ENCODE measurements at places on chromosomes 13 and 19.

- no peak for DNase-seq
Measured at GRCh38 chr13:46378411-46378810, 8.6 kb downstream of the RUBCNL start.

GRCh38 chr13:74325106-74325505, 190.9 kb upstream of the KLF12 start:
- peak; percentile 1 for DNase-seq

DNA sequence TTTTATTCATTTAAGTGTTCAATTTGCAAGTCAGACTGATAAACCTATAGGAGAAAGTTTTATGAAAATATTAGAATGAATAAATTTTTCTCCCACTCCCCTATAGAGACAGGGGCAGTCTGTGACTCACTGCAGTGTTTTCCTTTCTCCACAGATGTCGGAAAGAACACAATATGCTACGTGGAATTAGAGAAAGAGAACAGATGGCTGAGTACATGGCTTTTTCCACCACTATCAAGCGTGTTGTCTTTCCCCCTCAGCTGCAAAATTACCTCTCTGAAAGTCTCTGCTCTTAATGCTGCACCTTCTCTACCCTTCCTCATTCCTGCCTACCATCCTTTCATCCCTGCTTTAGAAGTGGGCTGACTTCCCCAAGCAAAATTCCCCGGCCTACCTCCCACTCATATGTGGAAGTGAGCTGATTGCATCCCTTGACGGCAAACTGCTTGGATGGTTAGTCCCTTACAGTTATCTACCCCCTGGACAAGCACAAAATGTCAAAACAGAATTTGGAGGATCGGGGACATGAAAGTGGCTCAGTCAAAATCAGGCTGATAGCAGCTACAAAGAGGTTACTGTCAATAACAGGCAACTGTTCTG, 30.0 kb downstream of the FLT1 start:
- no peak for DNase-seq

DNA sequence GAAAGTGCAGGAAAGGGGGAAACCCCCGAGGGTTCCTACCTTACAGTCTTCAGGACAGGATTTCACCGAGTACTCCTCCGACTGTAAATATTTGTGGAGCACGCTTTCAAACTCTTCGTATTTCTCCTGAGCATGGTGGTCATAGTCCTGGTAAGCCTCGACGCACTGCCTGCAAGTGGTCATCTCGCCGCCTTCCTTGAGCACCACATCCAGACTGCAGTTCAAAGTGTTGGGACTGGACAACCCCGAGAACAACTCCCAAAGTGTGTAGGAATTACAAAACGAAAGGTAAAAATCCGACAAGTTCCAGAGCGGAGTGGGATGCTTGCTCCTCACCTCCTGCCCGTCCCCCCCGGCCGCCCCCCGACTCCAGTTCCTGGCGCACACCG, 349.7 kb downstream of the LIG4 start:
- no peak for DNase-seq

GRCh38 chr13:33052506-33053280, 36.5 kb downstream of the KL start:
- no peak for DNase-seq
